ENCODE measurements at places on chromosomes 13 and 19.

- DNase-seq, result peak; percentile 13
These were observed 20.3 kb upstream of the RFC3 start for GRCh38 chr13:33797622-33798021.

DNA sequence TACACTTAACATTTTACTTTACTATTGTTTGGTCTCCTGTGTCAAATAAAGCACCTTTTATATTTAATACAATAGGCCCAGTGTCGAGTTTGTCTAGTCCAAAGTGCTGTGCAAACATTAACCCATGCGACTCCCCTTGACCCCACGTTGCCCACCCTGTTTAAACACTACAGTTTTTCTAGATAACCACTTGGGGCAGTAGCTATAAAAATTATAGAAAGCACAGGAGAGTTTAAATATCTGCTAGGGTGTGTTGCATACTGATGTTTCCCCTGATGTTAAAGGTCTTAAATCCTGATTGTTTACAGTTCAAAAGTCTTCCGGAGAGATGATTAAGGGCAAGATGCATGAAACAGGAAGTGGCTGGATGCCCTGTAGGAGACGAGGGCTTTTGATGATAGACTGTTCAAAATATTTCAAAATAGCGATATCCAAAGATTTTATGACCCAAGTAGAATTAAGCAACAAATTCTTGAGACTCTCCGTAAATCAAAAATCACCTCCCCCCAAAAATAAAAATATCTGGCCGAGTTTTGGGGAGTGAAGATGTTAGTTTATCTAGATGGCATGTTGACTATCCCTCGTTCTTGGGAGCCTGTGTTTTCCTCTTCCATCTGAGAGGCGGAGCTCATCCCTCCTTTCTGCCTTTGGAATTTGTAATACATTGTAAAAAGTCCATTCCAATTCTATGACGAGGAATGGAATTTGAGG lies 167.1 kb downstream of the FGF9 start:
- DNase-seq, result peak; percentile 7

DNA sequence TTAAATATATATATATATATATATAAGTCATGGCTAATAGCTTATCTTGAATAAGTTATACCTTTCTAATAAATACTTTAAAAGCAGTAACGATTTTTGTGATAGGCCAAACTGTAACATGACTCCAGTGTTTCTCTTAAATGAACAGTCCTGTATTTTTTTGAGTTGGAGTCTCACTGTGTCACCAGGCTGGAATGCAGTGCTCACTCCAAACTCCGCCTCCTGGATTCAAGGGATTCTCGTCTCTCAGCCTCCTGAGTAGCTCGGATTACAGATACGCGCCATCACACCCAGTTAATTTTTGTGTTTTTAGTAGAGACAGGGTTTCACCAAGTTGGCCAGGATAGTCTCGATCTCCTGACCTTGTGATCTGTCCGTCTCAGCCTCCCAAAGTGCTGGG lies 814.2 kb upstream of the SLITRK5 start:
- DNase-seq, result peak; percentile 13

DNA sequence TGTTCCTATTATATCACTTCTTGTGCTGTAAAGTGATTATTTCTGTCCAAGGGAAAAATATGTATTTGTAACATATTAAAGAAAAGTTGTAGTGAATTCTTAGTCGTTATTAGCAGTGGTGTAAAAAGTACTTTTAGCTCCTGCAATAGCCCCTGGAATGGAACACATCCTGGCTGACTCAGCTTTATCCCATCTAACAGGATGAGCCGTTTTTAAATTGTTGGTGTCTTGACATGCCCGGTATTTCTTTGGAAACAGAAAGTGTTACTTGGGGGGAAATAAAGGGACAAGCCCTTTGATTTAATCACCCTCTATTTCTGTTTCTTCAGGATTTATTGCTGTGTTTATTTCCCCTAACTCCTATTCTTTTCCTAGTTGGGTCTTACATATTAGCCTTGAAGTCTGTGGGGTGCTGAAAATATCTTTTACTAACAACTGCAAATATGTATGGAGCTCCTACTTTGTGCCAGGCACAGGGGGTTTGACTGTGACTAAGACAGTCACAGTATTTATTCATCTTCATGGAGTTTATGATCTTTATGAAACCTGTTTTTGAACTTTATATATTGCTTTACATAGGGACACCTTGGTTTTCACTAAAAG lies 17.9 kb downstream of the COG3 start:
- DNase-seq, result peak; percentile 28

DNA sequence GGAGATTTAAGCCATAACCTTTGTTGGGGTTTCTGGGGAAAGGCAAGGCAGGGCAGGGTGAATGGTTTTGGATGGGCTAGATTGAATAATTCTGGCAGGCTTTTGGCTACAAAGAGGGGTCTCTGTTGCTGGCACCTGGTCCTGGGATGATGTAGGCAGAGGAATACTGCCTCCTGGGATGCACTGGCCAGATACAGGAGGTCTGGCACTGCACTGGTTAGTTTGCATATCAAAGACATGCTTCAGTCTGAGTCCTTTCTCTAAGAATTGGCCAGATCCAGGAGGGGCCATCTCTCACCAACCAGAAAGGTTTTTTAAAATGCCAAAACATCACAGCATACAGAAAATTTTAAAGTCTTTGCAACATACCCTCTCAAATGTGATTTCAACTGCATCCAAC lies 8.0 kb upstream of the MEDAG start:
- DNase-seq, result no peak

GRCh38 chr13:27822873-27823311 lies 30.6 kb downstream of the GSX1 start:
- DNase-seq, result no peak

DNA sequence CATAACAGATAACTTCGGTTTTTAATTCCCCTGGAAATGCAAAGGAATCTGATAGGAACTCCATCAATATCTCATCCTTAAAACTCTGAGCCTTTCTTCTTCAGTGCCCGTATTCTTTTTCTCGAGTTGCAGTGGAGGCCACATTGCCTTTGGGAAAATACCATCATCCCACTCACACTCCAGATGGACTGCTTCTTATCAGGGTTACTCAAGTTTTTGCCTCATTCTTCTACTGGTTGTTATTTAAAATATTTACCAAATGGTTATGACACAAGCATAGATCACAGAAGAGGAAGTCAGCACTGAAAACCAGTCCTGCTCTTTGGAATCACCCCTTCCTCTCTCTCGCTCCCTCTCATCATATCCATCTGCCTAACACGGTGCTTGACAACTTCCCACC lies 1020.5 kb upstream of the SLC10A2 start:
- no peak for DNase-seq

DNA sequence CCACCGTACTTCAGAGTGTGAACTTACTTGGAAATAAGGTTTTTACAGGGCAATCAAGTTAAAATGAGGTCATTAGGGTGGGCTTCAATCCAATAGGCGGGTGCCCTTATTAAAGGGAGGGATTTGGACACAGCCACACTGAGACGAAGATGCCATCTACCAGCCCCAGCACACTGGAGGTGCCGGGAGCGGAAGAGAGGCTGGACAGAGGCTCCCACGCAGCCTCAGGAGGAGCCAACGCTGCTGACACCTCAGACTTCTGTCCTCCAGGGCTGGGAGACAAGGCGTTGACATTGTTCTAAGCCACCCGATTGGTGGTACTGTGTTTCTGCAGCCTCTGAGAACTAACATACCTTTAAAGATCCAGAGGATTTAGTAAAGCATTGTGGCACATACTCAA lies 12.6 kb upstream of the RAB20 start:
- no peak for DNase-seq

GRCh38 chr19:49340069-49340864 lies 5.1 kb downstream of the CD37 start:
- no peak for DNase-seq

- no peak for DNase-seq
These were observed 537.4 kb downstream of the SLITRK6 start for GRCh38 chr13:85261757-85262346.

GRCh38 chr13:106029676-106030290 lies 505.7 kb downstream of the EFNB2 start:
- DNase-seq, result no peak

DNA sequence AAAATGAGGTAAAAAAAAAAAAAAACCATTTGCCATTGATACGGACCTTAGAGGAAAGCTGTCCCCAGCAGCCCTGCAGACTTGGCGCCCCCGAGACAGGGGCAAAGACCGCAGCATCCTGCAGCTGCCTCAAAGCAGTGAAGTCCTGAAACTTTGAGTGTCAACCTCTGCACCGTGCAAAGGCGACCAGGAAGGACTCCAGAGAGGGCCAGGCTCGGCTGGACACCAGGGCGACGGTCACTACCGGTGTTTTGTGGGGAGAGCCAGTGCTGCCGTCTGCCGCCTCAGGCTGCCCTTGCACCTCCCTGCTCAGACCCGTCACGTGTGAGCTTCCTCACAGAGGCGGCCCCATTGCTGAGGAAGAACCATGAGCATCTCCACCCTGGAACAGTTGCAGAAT lies 146.7 kb upstream of the SPACA7 start:
- DNase-seq, result no peak

GRCh38 chr13:39540929-39541605 lies 61.9 kb downstream of the LHFPL6 start:
- no peak for DNase-seq

DNA sequence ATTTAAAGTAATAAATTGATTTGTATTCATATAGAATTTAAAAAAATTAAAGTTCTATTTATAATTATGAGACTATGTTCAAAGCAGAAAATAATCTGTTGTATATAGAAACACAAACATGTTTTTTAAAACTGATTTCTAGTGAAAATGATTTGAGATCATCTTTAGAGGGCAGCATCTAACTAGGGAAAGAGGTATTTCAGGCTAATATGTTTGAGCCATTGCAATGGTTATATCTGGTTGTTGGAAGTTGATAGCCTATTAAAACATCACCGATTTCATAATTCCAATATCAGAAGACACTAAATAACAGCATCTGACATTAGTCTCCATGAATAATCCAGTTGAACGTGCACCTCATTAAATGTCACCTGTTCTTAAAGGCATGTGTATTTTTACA lies 79.8 kb upstream of the SLITRK6 start:
- no peak for DNase-seq
